Naive thymus-derived CD4-positive, alpha-beta T cell (primary cell): ENCODE measurements at places on chromosomes 6 and 20. TPM values are rescaled to one million over a fixed set of nuclear protein-coding genes. Genes with fewer than 3 reads are reported as not detected.

DNA sequence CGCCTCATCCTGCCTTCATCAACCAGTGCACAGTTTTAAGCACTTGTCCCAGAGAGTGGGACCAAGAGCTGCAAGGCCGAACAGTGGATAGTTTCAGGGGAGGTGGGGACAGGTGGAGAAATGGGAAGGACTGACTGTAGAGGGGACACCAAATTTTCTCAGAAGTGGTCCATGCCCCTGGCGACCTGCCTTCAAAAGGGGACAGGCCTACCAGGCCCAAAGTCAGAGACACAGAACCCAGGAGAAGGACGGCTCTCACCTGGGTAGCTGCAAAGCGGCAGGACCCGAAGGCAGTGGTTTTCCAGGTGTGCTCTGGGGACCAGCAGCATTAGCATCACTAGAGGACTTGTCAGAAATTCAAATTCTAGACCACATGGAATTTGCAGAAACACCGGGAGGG lies 5.8 kb downstream of the TFEB start:
- DNase-seq = no peak

GRCh38 chr6:73854998-73855718 lies 159.2 kb downstream of the CD109 start:
- DNase-seq = peak; percentile 43

DNA sequence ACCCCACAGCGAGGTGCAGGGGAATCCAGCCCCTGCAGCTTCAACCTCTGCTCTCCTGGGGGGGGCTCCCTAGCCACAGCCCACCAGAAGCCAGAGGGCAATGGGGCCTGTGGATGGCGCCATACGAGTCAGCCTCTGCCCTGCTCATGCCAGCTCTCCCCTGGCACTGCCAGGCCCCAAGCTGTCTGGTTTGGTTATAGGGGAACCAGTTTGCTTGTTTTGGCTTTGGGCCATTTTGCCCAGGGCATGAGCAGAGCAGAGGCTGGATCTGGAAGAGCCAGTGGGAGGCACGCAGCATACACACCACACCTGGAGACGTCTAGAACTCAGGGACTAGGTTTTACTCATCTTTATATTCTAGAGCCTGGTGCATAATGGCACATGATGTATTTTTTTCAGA lies 66.7 kb upstream of the SLC22A16 start:
- no peak for DNase-seq

- DNase-seq = no peak
Observed at GRCh38 chr6:121539439-121539838, 104.0 kb downstream of the GJA1 start.

Gene CSE1L
- 27.2 TPM for total RNA-seq

DNA sequence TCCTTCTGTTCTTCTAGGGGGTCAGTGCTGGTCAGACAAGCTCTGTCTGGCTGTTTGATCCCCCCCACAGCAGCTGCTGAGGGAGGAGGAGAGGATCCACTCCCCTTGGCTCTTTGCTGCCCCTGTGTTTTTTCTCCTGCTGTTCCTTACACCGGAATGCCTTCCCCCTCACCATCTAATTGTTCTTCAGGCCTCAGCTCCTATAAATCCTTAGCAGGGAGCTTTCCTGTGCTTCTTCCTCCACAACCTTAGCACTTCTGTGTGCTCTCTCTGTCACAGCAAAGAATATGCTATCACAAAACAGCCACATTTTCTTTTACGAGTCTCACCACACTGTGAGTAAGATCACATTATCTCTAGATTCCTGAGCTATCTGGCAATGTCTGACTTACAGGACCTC lies 196.6 kb downstream of the OTOR start:
- no peak for DNase-seq

Gene SLC12A5
- not detected for total RNA-seq

Gene HNF4A
- total RNA-seq = not detected

Gene TRIM15
- total RNA-seq = not detected

Gene GCNT2
- total RNA-seq = 8.5 TPM

- DNase-seq = no peak
Observed at GRCh38 chr6:168124921-168125320, 45.9 kb upstream of the FRMD1 start.

- DNase-seq = peak; percentile 2
Observed at GRCh38 chr6:19804205-19805128, 32.7 kb upstream of the ID4 start.

DNA sequence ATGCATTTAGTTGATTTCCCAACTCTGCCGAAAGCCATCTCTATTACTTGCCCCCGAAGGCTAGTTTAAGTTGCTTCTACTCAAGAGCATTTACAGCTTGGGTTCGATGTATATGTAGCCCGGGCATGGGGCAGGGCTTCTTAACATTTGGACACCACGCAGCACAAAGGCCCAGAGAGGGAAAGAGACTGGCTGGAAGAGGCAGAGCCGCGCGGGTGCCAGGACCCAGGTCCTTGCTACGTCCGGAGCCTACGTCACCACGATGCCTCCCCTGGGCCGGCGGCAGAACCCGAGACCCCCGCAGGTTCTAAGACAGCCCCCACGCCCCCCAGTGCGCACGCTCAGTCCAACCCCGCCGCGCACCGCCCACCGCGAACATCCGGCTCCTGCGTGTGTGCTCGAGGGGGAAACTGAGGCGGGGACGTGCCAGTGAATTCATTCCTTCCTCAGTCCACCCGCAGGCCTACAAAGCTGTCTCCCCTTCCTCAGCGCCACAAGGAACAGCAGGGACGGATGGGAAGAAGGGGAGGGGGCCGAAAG lies 367 bp upstream of the PCIF1 start:
- DNase-seq = no peak

GRCh38 chr6:66662196-66662595 lies 955.2 kb upstream of the EYS start:
- no peak for DNase-seq

DNA sequence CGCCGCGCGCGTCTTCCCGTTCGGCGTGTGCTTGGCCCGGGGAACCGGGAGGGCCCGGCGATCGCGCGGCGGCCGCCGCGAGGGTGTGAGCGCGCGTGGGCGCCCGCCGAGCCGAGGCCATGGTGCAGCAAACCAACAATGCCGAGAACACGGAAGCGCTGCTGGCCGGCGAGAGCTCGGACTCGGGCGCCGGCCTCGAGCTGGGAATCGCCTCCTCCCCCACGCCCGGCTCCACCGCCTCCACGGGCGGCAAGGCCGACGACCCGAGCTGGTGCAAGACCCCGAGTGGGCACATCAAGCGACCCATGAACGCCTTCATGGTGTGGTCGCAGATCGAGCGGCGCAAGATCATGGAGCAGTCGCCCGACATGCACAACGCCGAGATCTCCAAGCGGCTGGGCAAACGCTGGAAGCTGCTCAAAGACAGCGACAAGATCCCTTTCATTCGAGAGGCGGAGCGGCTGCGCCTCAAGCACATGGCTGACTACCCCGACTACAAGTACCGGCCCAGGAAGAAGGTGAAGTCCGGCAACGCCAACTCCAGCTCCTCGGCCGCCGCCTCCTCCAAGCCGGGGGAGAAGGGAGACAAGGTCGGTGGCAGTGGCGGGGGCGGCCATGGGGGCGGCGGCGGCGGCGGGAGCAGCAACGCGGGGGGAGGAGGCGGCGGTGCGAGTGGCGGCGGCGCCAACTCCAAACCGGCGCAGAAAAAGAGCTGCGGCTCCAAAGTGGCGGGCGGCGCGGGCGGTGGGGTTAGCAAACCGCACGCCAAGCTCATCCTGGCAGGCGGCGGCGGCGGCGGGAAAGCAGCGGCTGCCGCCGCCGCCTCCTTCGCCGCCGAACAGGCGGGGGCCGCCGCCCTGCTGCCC lies 1.1 kb downstream of the SOX4 start:
- DNase-seq = peak; percentile 43

Gene CTCFL
- total RNA-seq = not detected
